ENCODE measurements at places on chromosomes 12 and 14.
A peak's percentile ranks its signal among the peaks of the same experiment; 100 is the strongest.

- no peak for DNase-seq
Measured at GRCh38 chr12:84128117-84128991, 784.2 kb downstream of the SLC6A15 start.

- DNase-seq: no peak
Measured at GRCh38 chr14:101723061-101723595, 38.4 kb upstream of the PPP2R5C start.

GRCh38 chr14:72904840-72905561 is 11.1 kb upstream of the DPF3 start:
- DNase-seq: peak; percentile 63

DNA sequence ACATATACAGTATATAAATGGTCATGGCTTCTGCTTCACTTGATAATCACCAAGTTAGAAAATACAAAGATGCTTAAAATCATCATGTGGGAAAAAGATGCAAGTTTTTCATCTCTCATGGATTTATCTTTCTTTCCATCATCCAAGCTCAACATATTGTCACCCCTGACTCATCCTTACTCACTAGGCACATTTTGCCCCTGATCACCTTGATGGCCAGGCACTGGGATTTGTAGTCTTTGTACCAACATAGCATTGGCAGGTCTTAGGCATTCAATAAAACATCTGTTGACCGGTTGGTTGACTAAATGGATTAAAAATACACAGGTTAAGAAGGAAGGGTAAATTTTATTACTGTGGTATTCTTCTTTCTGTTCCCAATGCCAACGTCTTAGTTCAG is 28.1 kb downstream of the KLHDC2 start:
- no peak for DNase-seq

- no peak for DNase-seq
Measured at GRCh38 chr14:103115845-103116572, 7.3 kb upstream of the TNFAIP2 start.

- no peak for DNase-seq
Measured at GRCh38 chr12:123113026-123113425, 37.9 kb downstream of the PITPNM2 start.

GRCh38 chr12:27186022-27186839 is 57.9 kb upstream of the STK38L start:
- DNase-seq: no peak

DNA sequence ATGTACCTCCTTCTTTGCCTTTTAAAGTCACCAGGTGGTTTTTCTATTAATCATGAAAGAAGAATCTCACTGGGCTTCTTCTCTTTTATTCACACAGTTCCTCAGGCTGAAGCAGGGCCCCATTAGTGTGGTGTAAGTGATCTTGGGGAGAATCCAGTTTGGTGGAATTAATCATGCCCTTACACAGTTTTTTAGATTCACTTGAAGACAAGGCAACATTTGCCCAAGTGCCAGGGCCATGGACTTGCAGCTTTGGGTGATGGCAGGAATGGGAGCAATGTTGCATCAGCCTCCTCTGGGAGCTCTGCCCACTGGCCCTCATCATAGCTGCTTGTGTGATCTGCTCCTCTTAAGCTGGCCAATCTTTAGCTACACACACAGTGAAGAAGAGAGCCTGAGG is 33.8 kb downstream of the KCNK10 start:
- DNase-seq: no peak

DNA sequence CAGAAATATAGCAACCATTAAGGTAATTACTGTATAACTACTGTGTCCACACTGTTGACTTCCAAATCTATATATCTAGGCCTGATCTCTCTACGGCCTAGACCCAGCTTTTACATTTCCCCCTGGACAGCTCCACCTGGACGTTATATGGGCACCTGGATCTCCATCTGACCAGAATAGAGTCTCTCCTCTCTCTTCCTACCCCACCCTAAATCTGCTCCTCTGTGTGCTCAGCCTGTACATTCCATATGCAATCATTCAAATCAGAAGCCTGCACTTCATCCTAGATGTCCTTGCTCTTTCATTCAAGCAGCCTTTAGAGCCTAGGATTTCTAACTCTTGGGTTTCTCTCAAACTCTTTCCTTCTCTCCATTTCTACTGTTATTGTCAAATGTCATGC is 255.0 kb downstream of the PAX9 start:
- DNase-seq: no peak

DNA sequence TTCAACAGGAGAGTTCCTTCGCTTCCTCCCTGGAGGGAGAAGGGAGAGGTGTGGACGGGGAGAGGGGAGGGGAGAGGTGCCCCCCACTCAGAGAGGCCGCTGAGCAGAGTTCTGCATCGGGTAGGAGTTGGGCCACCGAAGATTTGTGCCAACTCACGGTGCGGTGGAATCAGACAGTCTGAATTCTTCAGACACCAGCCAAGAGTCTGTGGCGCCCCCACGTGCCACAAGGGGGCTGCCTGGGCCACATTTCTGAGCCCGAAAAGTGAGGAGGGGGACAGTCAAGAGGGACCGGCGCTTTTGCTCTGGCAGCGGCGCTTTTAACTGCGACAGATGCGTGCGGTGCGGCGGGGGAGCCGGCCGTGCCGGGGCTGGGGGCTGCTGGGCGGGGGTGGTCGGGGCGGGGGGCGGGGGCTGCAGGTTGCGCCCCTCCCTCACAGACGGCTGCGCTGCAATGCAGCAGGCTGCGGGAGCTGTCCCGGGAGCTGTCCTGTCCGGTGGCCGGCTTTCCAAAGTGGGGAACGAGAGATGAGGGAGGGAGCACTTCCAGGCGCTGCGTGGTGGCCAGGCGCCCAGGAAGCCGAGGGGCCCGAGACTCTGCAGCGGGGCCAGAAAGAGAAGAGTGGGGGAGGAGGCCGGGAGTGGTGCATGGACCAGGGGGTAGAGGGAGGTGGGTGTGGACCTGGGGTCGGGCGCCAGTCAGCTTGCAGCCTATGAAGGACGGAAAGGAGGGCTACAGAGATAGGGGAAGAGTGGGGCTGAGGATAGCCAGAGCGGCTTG is 975 bp upstream of the RTL1 start:
- DNase-seq: no peak

- no peak for DNase-seq
Measured at GRCh38 chr14:55641954-55642353, 61.9 kb downstream of the KTN1 start.

- DNase-seq: no peak
Measured at GRCh38 chr12:93113317-93114006, 184.4 kb upstream of the EEA1 start.

DNA sequence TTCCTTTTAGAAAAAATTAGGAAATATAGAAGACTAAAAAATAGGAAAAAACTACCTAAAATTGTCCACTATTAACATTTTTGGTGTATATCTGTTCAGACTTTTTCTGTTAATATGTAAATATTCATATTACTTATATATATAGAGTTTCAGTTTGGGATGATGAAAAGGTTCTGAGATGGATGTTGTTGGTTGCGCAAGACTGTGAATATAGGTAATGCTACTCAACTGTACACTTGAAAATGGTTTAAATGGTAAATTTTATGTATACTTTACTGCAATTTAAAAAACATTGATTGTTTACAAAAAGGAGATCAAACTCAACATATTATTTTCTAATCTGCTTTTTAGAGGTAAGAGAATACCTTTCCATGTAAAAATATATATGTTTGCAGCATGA is 200.9 kb downstream of the RAD51B start:
- no peak for DNase-seq

- no peak for DNase-seq
Measured at GRCh38 chr14:59356312-59356711, 108.9 kb downstream of the GPR135 start.

GRCh38 chr12:2302711-2303580 is 250.2 kb downstream of the CACNA1C start:
- no peak for DNase-seq

GRCh38 chr12:118034429-118035189 is 18.1 kb downstream of the RFC5 start:
- DNase-seq: peak; percentile 14

DNA sequence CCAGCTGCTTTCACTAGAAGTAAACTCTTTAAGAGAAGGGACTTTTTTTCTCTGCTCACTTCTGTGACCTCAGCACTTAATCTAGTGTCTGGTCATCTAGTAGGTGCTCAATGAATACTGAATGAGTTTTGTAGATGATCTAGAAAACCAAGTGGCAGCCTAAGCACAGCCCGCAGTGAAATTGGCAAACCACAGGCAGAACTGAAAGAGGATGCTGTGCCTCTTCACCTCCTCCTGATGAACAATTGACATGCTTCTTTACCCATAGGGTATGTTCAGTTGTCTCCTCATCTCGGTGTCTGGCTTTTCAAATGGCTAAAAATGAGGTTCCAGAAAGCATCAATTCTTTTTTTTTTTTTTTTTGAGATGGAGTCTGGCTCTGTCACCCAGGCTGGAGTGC is 399.5 kb downstream of the RMST start:
- no peak for DNase-seq

- DNase-seq: no peak
Measured at GRCh38 chr12:114673169-114673833, 10.7 kb downstream of the TBX3 start.

GRCh38 chr14:69152181-69152901 is 578 bp downstream of the DCAF5 start:
- DNase-seq: no peak

- no peak for DNase-seq
Measured at GRCh38 chr12:32118806-32119205, 12.2 kb downstream of the BICD1 start.

GRCh38 chr12:107225635-107226034 is 132.3 kb upstream of the CRY1 start:
- DNase-seq: no peak

DNA sequence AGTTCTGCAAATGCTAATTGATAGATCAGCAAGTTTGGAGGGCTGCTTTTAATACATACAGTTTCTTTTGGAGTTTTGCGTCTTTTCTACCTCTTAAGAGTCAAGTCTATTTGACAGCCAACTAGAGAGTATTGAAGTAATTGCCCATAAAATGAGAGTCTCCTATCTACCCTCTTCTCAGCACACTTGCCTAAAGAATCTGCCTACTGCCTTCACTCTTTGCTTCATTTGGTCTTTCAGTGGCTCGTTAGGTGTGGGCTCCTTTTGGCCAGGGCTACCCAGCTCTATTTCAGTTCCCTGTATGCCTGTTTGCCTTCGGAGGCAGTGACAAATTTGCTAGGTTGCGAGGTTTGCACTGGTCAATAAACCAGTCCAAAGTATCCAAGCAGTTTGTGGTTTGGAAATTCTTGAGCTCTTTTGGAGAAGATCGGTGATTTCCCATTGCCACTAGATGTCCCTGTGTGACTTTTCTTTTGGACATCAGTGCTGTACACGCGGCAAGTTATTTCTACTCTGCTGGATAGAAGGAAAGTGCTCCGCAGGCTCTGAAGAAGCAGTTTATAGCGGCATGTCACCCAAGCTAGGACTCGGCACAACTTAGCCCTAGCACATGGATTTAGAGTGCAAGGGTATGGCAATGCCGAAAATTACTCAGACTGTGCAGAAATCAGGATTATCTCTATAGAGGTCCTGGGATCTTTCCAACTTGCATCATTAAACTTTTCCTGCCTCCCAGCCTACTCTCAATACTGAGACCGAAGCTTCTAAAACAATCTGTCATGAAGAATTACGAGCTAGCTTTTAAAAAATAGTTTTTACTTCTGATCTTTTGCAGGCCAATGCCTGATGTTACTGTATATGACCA is 38.6 kb downstream of the MGST1 start:
- peak; percentile 51 for DNase-seq

GRCh38 chr12:105740369-105740768 is 398.4 kb downstream of the NUAK1 start:
- DNase-seq: peak; percentile 82

Measured in NCI-H446 (cell line).